ENCODE measurements at places on chromosomes 2 and 18. TPM values are rescaled to one million over a fixed set of nuclear protein-coding genes. Genes with fewer than 3 reads are reported as not detected.

Gene FBXO36
- total RNA-seq, result 3.7 TPM

Gene NGEF
- 3.2 TPM for total RNA-seq

Gene CFAP65
- total RNA-seq, result not detected

Gene ARHGAP15
- total RNA-seq, result not detected

Gene SCLY
- 10.4 TPM for total RNA-seq

Gene RHOB
- 174 TPM for total RNA-seq

Gene FNDC4
- 31.9 TPM for total RNA-seq

Gene IL36A
- total RNA-seq, result not detected

Gene GNLY
- total RNA-seq, result not detected

Gene ERFE
- 0.58 TPM for total RNA-seq

Gene TYMS
- total RNA-seq, result 45.4 TPM

Gene RTP5
- not detected for total RNA-seq

Gene SERPINB10
- 0.35 TPM for total RNA-seq

Gene SCN9A
- total RNA-seq, result 15.2 TPM

Gene AMER3
- total RNA-seq, result not detected

Gene SNTG2
- total RNA-seq, result not detected

Gene MAP3K19
- total RNA-seq, result not detected

Gene ANKRD62
- not detected for total RNA-seq

Gene AUP1
- total RNA-seq, result 84.5 TPM

Gene KHK
- 0.89 TPM for total RNA-seq

Gene IL1RN
- not detected for total RNA-seq

Gene RAPH1
- 6.6 TPM for total RNA-seq

Gene SPATA3
- total RNA-seq, result not detected

Gene CAPG
- total RNA-seq, result 229 TPM

Gene CROCC2
- 0.35 TPM for total RNA-seq

Gene CHST9
- not detected for total RNA-seq

Gene GBX2
- total RNA-seq, result not detected

Gene LONRF2
- total RNA-seq, result 0.53 TPM

Gene CRYGC
- not detected for total RNA-seq

Gene CNRIP1
- 44.7 TPM for total RNA-seq

Gene LDLRAD4
- not detected for total RNA-seq

Gene LYPD6B
- not detected for total RNA-seq

Gene RAB6C
- total RNA-seq, result not detected

Gene UCN
- not detected for total RNA-seq

Gene IL1RL1
- 2.5 TPM for total RNA-seq

Gene TTN
- total RNA-seq, result under 0.01 TPM

Gene ALPI
- not detected for total RNA-seq

Gene TM4SF20
- total RNA-seq, result not detected

Gene KCNK3
- total RNA-seq, result not detected

Gene SLC9A4
- total RNA-seq, result not detected

Gene SH3RF3
- 15.9 TPM for total RNA-seq

Gene YIPF4
- total RNA-seq, result 17.3 TPM

Gene GAD1
- total RNA-seq, result not detected

Gene CCNYL1
- 6.0 TPM for total RNA-seq

Gene XIRP2
- total RNA-seq, result not detected

Gene SLC14A1
- total RNA-seq, result 0.89 TPM

Gene PROKR1
- total RNA-seq, result not detected

Gene CCL20
- 0.18 TPM for total RNA-seq

Gene GPAT2
- 3.0 TPM for total RNA-seq
